ENCODE measurements at places on chromosomes 6 and 20.

GRCh38 chr6:84003131-84003530 is 30.4 kb upstream of the MRAP2 start:
- DNase-seq, result no peak

DNA sequence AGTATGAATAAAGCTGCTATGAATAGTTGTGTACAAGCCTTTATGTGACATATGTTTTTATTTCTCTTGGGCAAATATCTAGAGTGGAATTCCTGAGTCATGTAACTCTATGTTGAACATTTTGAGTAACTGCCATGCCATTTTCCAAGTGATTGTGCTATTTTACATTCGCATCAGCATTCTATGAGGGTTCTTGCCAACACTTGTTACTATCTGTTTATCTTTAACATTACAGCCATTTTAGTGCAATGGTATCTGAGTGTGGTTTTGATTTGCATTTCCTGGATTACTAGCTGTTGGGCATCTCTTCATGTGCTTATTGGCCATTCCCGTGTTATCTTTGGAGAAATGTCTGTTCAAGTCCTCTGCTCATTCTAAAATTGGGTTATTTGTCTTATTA is 19.1 kb downstream of the MYT1 start:
- no peak for DNase-seq

- no peak for DNase-seq
These were observed 5.9 kb downstream of the RNF146 start for GRCh38 chr6:127272576-127272975.

DNA sequence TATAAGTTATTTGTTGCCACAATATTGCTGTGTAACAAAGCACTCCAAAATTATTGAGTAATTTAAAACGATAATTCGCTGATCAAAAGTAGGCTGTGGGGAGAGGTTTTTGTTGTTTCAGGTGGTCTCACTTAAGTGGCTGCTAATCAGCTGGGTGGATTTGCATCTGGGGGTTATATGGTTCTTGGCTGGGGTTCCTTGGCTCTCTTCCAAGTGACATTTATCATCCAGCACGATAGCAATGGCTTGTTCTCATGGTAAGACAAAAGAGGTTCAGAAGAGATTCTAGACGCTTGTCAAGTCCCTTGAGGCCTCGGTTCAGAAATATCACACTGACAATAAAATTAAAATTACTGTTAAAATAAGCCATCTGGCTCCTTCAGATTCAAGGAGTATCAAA is 1648.8 kb downstream of the GRIK2 start:
- DNase-seq, result no peak

- no peak for DNase-seq
These were observed 34.8 kb downstream of the ABHD12 start for GRCh38 chr20:25355866-25356265.

DNA sequence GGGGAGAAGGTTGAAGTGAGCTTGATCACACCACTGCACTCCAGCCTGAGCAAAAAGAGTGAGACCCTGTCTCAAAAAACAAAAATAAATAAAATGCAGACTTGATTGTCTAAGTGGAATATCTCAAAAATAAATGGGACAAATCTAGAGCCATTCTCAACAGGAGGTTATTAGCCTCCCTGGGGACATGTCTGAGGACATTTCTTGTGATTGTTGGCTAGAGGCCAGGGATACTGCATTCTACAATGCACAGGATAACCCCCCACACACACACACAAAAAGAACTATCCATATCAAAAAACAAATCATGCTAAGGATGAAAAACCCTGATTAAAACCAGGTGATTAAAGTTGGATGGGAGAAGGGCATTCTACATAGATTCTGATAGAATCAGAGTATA is 37.5 kb downstream of the FAM217A start:
- DNase-seq, result no peak

DNA sequence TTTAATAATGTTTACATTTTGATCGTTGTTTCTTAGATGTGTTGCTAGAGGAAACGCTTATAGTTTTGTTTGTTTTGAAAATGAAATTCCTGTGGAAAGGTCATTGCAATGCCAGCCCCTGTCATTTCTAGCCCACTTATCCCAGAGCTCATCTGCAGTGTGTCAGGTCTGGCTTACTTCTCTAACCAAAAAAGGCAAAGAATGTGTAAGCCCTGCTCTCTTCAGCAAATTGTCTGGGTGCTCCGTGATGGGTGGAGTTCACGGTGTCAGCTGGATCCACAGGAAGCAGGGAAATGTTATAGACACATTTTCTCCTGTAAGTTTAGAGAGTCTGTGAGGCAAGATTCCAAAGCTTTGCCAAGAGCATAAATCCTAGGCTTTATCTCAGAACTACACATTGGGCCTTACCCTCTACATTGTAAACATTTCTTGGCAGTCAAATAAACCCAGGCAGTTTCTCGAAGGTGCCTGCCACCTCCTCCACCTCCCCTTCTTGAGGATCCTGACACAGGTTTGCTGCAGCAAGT is 50.9 kb downstream of the RPRD1B start:
- DNase-seq, result no peak

- DNase-seq, result no peak
These were observed 43.0 kb upstream of the FRMD1 start for GRCh38 chr6:168122011-168122410.

DNA sequence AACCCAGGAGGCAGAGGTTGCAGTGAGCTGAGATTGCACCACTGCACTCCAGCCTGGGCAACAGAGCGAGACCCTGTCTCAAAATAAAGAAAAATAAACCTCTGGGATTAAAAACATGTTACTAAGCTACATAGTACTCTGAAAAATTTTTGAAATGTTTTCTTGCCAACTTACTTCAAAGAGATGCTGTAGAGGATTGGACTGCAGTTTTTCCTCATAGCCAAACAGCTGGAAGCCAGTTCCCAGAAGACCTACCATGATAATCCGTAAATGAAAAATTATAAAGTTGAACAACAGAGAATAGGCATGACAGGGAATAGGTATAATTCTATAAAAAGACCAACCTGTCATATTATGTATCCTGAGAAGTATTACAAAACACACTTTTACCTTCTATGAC is 48.0 kb downstream of the RARS2 start:
- no peak for DNase-seq

GRCh38 chr6:120198033-120198432 is 848.5 kb upstream of the MAN1A1 start:
- no peak for DNase-seq

- DNase-seq, result no peak
These were observed 120.9 kb upstream of the RPS6KA2 start for GRCh38 chr6:166747644-166748595.

DNA sequence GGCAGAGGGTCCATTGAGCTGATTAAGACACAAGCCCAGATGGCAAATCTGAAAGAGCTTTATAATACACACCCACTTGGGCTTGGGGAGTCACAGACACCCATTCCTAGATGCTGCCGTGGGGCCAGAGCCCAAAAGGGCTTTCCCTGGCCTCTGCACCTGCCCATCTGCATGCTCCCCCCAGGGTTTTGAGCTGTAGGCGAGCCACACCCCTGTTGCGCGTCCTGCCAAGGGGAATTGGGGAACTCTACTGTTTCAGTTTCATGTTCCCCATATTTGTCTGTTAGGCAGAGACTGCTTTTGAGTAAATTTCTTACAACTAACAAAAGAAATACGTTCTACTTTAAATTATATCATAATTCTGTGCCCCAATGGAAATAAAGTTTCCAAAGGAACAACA is 52.9 kb upstream of the FNDC1 start:
- DNase-seq, result no peak

DNA sequence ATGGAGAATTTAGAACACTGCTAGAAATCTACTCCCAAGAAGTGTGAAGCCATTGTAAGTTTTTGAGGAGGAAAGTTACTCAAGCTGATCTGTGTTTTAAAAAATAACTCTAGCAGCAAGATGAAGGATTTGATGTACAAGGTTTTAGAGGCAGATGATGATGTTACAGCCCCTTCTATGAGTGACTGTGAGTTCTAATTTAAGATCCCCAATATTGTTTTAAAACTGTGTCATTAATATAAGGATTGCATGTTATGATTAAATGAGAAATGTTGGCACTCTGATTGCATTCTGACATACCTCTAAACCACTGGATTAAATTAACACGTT is 293.5 kb downstream of the ADGB start:
- no peak for DNase-seq

DNA sequence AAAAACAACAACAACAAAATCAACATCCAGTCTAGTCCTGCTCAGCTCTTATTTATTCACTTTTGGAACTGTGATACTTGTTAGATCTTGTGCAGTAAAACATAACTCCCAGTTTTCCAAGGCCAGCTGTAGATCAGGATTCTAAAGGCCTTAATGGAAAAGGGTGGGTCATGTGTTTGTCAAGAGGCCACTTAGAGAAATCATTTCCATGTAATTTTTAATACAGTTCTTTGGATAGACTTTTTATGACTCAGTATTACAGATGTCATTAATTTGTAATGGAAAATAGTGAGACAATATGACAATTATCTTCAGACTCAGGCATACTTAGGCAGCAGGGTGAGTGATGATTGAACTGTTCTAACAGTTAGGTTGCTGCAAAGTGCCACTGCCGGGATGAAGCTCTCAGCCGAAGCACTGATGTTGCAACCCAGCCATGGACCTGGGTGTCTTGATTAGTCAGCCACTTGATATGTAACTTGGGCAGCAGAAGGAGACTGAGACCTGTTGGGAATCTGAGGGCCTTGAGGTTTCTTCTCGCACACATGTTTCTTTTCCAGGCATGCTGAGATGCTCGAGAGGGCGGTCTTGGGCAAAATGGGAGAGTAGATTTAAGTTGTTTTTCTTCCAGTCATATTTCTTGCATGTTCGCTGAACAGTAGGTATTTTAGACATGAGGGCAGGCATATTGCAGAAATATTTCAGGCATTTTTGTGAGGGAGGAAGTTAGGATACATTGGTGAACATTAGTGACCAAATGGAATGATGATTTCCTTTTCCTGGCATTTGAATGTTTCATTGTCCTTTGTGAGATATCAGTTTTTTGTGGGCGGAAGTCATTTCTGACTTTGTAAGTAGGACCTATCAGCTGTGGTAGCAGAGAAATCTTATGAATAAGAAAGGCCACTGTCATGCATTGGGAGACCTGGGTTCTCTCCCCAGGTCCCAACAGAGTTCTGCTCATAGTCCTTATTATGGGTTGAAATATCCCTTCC is 52.3 kb downstream of the SLX4IP start:
- DNase-seq, result no peak

GRCh38 chr20:47448429-47448828 is 53.3 kb upstream of the NCOA3 start:
- no peak for DNase-seq

GRCh38 chr6:3859878-3860552 is 10.8 kb downstream of the FAM50B start:
- DNase-seq, result no peak
